ENCODE measurements at places on chromosomes 2 and 18.

DNA sequence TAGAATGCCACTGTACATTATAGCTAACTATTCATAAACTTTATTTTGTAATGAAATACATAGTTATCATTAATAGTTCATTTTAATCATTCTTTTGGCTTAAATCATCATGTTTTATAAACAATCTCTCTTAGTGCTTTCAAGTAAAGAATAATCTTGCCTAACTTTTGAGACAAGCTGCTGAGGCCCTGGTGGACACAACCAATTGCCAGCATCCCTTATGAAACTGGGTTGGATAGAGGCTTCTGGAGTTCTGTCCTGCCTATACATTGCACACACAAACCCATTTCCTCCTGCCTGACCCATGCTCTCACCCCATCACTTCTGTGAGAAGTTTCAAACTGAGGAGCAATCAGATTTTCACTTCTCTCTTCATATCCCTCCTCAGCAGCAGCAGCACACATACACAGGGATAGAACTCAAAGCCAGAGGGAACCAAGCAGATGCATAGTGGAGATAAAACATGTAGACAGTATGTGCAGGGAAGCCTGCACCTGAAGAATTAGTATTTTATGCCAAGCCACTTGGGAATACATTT is 450.0 kb upstream of the SLC14A2 start:
- no peak for DNase-seq

GRCh38 chr2:218296847-218297246 is 4.5 kb upstream of the TMBIM1 start:
- no peak for DNase-seq

- no peak for DNase-seq
Observed at GRCh38 chr18:68666381-68666780, 48.5 kb downstream of the TMX3 start.

GRCh38 chr2:7929281-7929680 is 752.6 kb upstream of the ID2 start:
- DNase-seq, result no peak

DNA sequence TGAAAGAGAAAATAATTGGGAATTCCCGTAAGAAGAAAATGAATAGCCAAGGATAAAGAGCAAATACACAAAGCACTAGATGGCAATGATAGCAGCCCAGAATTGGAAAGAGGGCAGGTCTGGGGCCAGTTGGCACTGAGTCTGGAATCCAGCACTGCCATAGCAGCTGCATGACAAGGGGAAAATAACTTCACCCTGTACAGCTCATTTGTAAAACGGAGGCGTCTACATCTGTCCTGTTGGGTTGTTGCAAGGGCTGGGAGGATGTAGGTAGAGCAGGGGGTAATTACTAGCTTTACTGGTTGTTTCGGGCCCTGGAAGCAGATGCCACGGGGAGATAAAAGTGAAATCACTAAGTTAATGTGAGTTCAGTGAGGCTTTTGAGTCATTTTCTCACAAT is 110.0 kb upstream of the RASGRP3 start:
- no peak for DNase-seq

DNA sequence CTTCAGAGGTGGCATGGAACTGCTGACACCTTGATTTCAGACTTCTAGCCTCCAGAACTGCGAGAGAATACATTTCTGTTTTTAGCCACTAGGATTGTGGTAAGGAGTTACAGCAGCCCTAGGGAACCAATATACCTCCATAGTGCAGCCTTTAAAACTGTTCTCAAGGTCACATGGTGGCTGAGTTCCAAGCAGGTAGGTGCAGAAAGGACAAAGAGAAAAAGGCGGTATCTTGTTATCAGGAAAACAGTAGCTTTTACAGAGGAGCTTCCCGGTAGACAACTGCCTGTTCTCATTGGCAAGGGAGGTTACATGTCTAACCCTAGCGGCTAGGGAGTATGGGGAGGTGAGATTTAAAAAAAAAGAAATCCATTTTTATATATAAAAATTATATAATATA is 96.2 kb upstream of the BCL2L11 start:
- DNase-seq, result no peak

- DNase-seq, result no peak
Observed at GRCh38 chr18:46484971-46485370, 172.0 kb downstream of the LOXHD1 start.

GRCh38 chr18:1648712-1649111 is 744.0 kb downstream of the ADCYAP1 start:
- no peak for DNase-seq

- DNase-seq, result peak; percentile 52
Observed at GRCh38 chr2:73827018-73827417, 1.7 kb upstream of the STAMBP start.

DNA sequence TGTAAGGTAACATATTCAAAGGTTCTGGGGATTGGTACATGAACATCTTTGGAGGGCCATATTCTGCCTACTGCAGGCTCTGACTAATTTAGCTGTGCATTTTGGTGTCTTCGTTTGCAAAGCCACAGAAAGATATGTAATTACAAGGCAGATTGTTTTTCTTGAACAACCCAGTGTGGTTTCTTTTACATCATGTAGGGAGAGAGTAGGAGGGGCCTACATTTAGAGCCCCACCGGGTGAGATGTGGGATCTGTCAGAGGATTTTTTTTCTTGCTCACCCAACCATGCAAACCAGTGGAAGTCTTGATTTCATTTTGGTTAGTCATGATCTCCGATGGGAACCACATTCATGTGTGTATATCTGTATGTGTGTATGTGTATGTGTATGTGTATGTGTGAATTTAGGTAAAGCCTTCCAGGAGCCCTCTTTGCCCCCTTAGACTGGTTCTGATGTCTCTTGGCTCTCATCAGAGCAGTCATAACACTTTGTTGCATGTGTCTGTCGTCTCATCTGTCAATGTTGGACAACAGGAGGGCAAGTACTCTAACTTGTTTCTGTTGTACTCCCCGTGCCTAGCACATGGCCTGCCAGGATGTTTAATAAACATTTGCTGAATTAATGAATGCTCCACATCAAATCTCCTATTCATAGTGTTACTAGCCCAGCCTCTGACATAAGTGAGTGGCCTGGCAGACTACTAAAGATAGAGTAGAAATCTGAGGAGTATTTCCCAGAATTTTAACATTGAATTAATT is 239.9 kb downstream of the MTX2 start:
- DNase-seq, result no peak

- DNase-seq, result no peak
Observed at GRCh38 chr2:151881342-151881741, 53.1 kb upstream of the ARL5A start.

GRCh38 chr18:75544496-75544895 is 117.0 kb upstream of the SMIM21 start:
- DNase-seq, result no peak

- DNase-seq, result no peak
Observed at GRCh38 chr2:68796295-68796905, 61.8 kb downstream of the ARHGAP25 start.

GRCh38 chr2:149745396-149746230 is 158.0 kb upstream of the MMADHC start:
- no peak for DNase-seq

DNA sequence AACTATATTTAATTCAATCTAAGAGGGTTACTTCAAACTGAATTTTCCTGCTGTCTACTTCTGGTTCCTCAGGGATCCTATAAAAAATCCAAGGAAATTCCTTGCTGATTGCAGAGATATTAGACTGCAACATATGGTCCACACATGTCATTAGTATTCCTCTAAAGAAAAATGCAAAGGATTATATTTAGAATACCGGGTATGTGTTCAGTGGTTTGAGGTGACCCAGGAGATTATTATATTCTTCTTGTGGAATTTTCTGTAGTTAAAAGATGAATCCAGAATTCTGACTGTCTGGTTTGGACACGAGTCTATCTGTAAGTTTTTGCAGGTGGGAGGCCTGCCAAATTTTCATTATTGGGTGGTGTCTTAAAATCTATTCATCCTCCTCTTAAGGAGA is 18.2 kb downstream of the HOXD1 start:
- DNase-seq, result no peak

DNA sequence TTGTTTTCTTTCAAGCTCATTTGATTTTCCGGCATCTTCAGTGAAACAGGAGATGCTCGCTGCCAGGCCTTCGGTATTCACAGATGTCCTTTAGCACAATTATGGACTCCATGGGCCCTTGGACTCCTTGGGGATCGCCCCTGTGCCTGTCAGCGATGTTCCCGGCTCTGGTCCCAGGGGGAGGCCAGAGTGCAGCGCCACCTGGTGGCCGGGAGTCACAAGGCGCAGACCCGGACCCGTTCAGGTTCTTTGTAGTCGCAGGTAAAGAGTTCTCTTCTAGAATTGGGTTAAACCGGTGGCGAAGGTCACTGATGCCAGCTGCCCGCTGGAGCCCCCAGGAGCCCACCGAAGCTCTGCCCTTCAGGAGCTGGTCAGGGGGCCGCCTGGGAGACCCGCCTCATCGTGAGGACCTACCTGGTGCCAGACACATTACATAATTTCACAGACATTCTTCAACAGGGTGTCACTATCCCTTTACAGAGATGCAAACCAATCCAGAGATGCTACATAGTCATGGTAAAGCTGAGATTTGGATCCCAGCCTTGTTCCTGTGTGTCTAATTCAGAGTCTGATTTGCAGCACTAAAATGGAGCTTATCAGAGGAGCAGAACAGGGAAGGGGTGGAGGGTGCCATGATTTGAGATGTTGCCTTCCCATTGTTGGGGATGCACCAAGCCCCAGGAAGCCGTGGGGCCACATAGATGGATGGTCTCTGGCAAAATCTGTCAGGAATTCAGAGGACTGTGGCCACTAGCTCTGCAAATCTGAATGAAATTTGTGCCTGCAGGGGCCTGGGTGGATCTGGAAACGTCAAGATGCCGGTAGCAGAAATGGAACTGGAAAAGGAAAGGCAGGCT is 6.0 kb upstream of the INPP5D start:
- DNase-seq, result no peak

- DNase-seq, result no peak
Observed at GRCh38 chr2:219968685-219969345, 341.4 kb downstream of the SLC4A3 start.

GRCh38 chr2:105129722-105130232 is 91.9 kb downstream of the MRPS9 start:
- DNase-seq, result no peak

DNA sequence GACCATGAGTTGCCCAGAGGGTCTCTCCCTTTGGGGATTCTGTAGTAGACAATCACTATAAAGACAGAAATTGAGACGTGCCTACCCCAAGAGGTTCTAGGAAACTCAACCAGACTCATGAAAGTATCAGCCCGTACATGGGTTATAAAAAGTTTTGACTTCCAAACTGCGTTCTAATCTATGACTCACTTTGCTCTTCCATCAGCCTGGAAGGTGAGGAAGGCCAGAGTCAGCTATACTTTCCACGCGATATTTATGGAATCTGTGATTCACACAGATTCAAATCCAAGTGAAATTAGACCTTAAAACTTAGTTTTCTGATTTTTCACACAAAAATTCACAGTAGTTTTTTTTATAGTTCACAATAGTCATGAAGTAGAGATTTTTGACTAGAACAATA is 7.7 kb upstream of the LYPD1 start:
- no peak for DNase-seq

DNA sequence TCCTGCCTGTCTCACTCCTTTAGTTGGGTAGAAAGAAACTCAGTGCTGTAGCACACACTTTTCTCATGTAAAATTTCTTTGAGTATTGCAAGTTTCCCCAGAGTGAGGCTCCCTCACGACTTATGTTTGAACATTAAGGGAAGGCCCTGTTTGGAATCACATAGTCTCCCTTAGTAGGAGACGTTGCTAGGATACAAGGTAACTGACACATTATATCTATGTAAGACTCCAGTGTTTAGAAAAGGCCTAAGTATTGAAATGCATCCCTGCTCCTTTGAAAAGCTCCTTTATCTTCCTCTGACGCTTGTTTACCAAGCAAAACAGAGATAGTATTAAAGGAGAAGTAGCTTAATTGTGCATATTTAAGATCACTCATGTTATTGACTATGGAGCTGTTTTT is 248.2 kb downstream of the PHLPP1 start:
- DNase-seq, result no peak

- no peak for DNase-seq
Observed at GRCh38 chr18:22005191-22005841, 164.1 kb upstream of the GATA6 start.

GRCh38 chr2:32423536-32423935 is 66.7 kb downstream of the BIRC6 start:
- no peak for DNase-seq

- no peak for DNase-seq
Observed at GRCh38 chr2:121524685-121525425, 5.8 kb upstream of the RNU4ATAC start.

GRCh38 chr2:218003981-218004419 is 1.2 kb upstream of the TNS1 start:
- DNase-seq, result no peak

- DNase-seq, result peak; percentile 35
Observed at GRCh38 chr2:27754138-27754588, 17.4 kb upstream of the MRPL33 start.

DNA sequence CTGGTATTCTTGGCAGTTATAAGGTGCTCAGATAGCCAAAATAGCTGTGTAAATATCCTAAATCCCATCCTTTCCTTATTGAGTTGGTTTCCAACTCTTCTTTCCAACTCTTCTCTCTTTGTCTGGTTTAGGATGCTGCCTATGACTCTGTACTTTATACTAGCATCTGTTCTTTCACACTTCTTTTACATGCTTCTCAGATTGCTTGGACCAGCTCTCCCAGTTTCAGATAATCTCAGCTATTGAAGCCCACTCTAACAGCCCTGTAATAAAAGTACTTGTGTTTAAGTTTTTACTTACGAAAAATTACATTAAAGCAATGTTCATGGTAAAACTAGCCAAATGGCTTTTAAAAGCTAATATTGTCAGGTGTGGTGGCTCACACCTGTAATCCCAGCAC is 14.7 kb upstream of the LHCGR start:
- DNase-seq, result no peak

DNA sequence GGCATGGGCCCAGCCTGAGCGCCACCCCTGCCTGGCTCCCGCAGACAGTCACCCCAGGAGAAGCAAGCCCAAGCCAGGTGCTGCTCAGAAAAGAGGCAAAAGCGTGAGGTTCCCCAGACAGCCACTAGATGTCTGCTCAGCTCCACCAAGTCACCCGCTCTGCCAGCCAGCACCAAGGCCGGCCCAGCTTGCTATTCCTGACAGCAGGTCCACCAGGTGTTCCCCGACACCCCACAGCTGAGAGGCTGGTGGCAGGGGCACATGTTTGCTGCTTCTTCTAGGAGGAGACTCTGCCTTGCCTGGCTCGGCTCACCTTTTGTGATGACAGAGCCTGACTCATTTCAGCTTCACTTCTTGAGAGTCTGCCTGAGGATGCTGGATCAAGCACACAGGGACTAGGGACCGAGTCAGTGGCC is 206.7 kb downstream of the MGAT5 start:
- no peak for DNase-seq

DNA sequence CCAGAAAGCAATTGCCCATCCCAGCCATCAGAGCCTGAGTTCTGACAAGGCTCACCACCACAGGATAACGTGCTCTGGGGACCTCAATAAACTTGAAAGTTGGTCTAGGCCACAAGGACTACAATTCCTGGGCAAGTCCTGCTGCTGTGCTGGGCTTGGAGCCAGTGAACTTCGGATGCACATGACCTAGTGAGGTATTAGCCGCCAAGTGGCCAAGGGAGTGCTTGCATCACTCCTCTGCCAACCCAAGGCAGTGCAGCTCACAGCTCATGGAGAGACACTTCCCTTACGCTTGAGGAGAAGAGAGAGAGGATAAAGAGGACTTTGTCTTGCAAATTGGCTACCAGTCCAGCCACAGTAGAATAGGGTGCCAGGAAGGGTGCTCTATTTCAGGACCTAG is 219.6 kb downstream of the MBD2 start:
- no peak for DNase-seq

GRCh38 chr2:135882415-135882814 is 6.2 kb upstream of the MCM6 start:
- no peak for DNase-seq

- no peak for DNase-seq
Observed at GRCh38 chr18:76167845-76168621, 327.0 kb downstream of the ZNF516 start.
